ENCODE measurements at places on chromosomes 5 and 9. TPM values are rescaled to one million over a fixed set of nuclear protein-coding genes. Genes with fewer than 3 reads are reported as not detected.

The SAPCD2 gene
- 17.3 TPM for total RNA-seq

The SCGB3A2 gene
- not detected for total RNA-seq

The SLC23A1 gene
- total RNA-seq, result not detected

The THOC3 gene
- total RNA-seq, result 75.5 TPM

The MED27 gene
- 39.9 TPM for total RNA-seq

The BOD1 gene
- total RNA-seq, result 56.4 TPM

The GABRA6 gene
- total RNA-seq, result not detected

The TMEM252 gene
- total RNA-seq, result not detected

The OBP2A gene
- not detected for total RNA-seq

The KLHL3 gene
- 1.4 TPM for total RNA-seq

The MEGF10 gene
- total RNA-seq, result not detected

The SMIM33 gene
- total RNA-seq, result not detected

The PCDHA12 gene
- not detected for total RNA-seq

The LCN9 gene
- not detected for total RNA-seq

The NMUR2 gene
- total RNA-seq, result not detected

The KCTD16 gene
- total RNA-seq, result 0.18 TPM

The MAP1B gene
- total RNA-seq, result 70.0 TPM

The RABEPK gene
- total RNA-seq, result 35.4 TPM

The PCDHGB2 gene
- 0.53 TPM for total RNA-seq

The KIF12 gene
- total RNA-seq, result not detected

The PARP8 gene
- 3.2 TPM for total RNA-seq

The PCDHGA4 gene
- 2.1 TPM for total RNA-seq

The SLC36A2 gene
- not detected for total RNA-seq

The WDR38 gene
- total RNA-seq, result not detected

The DBH gene
- total RNA-seq, result not detected

The SPATA31C1 gene
- not detected for total RNA-seq

The SLC45A2 gene
- not detected for total RNA-seq

The MARCHF11 gene
- total RNA-seq, result not detected

Measured in myometrial cell (primary cell).